A172 (cell line): ENCODE measurements at places on chromosomes 2 and 18.

DNA sequence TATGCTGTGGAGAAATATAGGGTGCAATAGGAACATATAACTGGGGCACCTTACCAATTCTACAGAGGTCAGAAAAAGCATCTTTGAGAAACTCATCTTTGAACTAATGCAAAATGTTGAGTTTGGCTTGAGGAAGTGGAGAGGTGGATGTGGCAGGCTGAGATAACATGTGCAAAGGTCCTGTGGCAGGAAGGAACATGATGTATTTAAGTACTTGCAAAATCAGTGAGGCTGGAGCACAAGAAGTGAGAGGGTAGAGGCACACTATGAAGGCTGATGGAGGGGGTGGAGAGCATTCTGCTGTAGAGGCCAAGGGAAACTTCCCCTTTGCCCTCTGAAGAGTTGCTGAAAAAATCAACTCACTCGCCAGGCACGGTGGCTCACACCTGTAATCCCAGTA is 14.7 kb upstream of the RAB1A start:
- DNase-seq = no peak

DNA sequence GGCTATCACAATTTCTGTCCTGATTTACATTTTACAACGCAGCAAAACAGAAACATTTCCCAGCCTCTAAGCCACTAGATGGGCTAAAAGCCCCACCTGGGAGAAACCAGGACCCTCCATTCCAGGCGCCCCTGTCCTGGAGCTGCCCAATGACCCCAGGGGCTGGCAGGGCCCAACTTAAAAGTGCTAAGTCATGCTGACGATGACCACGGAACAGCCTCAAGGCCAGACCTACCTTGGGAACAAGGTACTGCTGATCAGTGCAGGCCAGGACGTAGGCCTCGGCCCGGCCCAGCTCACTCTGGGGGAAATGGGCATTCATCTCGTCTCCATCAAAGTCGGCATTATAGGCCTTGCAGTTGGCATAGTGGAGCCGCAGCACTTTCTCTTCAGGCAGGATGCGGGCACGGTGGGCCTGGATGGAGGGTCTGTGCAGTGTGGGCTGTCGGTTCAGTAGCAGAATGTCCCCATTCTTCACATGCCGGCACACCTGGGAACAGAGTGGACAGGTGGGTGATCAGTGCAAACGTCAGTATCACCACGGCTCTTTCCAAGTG is 35.8 kb downstream of the POLR1A start:
- DNase-seq = no peak

- DNase-seq = no peak
Observed at GRCh38 chr2:3342324-3342723, 35.3 kb downstream of the EIPR1 start.

- no peak for DNase-seq
Observed at GRCh38 chr18:22816266-22817176, 116.6 kb upstream of the RBBP8 start.

DNA sequence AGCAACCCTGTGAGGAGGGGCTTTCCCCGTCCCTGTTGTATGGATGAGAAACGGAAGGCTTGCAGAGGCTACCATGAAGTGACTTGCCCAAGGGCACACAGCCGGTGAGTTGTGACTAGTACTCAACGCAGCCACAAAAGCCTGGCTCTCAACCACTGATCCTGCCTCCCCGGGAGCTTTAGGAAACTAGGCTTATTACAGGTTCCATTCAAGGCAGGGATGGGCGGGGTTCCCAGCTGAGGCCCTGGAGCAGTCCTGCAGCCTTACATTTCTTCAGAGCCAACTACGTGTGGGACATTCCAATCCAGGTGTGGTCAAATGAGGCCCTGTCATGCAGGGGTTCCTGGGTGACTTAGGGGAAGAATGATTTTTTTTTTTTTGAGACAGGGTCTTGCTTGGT is 59.6 kb downstream of the MEX3C start:
- no peak for DNase-seq

- no peak for DNase-seq
Observed at GRCh38 chr2:206887745-206888144, 51.6 kb upstream of the CPO start.

- DNase-seq = no peak
Observed at GRCh38 chr18:38883111-38883510, 1317.5 kb upstream of the CELF4 start.

DNA sequence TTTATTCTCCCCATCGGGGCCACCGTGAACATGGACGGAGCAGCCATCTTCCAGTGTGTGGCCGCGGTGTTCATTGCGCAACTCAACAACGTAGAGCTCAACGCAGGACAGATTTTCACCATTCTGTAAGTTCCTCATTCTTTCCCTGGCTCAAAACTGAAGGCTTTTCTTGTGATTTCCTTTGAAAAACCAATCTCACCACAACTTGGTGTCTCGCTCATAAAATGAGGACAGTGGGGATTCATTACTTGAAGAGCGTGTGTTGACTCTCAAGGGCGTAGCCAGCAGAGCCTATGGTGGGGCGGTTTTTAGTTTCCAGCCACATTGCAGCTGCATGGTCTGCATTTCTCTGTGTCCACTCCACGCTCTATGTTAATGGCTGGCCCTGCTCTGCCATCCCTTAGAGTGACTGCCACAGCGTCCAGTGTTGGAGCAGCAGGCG is 29.0 kb downstream of the SLC1A4 start:
- no peak for DNase-seq

DNA sequence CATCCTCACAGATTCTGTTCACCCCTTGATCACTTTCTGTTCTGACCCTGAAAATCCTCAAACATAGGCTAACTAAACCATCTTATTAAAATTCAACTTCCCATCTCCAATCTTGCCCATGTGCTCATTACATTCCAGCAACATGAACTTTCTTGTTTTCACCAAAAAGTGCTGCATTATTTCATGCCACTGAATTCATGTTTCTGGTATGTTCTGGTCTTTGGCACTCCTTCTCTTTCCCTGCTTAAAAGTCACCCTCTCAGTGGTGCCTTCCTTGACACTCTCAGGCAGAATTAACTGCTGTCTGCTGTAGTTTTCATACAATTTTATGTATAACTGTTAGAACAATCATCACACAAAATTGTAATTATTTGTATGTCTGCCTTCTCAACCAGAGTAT is 247.7 kb upstream of the RBMS1 start:
- no peak for DNase-seq

- peak; percentile 46 for DNase-seq
Observed at GRCh38 chr2:147182260-147182659, 662.6 kb upstream of the ACVR2A start.

GRCh38 chr2:224151161-224151560 is 112.1 kb upstream of the SERPINE2 start:
- DNase-seq = no peak

GRCh38 chr2:127386246-127386645 is 1.5 kb downstream of the MAP3K2 start:
- no peak for DNase-seq

DNA sequence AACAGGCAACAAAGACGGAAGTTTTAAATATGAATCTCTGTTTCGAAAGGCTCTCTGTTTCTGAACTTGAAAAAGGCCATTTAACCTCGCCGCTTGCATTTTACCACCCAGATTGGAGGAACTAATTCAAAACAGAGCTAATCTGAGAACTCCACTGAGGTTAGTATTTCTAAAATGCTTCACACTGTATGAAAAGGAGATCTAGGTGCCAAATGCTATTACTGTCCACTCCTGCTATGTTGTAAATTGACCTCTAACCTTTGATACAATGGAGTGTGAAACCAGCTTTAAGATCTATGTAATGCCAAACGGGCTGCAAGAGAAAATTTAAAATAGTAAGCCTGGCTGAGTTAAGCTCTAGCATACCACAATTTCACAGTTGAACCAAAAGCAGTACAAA is 364.5 kb downstream of the IRS1 start:
- DNase-seq = no peak

DNA sequence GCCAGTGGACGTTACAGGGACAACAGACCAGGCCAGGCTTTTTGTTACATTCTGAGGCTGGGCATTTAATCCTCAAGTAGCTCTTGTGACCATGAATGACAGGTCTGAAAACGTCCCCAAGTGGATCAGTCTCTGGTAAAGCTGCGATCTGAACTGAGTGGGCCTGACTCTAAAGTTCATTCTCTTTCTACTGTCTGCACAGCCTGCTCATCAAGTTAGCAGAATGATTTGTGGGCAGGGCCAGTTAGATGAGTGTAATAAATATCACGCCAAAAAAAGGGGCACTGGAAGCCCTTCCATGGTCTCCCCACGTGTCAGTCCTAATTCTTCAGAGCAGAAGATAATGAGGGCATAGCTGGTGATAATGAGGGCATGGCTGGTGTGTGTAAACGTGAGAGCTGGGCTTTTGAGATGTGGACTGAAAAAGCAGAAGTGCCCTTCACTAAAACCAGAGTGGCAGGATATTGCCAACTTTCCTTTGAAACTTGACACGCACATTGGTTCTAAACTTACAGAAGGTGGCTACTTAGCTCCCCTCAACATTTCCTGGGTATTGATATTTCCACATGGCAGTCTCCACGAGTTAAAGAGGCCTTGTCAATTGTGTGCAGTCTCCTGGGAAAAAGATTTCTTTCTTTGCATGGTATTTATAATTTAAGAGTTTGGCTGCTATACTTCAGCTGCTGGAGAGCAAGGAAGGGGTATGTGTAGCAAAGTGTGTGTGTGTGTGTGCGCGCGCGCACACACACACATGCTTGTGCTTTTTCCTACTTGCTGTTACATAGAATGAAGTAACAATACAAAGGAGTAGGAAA is 72.7 kb upstream of the LYPD6B start:
- no peak for DNase-seq
